ENCODE measurements at places on chromosomes 3 and 15.

DNA sequence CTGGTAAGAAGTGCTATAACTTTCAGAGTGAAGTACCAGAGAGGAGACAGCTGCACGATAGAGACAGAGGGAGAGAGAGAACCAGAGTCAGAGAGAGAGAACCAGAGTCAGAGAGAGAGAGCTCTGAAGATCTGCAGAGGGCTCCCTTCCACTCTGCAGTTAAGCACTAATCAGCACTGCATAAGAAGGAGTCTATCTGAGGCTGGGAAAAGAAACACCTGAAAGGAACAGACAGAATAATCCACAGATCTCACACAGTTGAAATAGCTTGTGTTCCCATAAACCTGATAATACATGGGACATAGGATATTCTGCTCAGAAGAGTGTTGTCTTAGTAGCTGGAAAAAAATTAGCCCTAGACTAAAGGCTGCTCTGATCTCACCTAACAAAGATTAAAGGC lies 87.6 kb downstream of the CFAP44 start:
- no peak for DNase-seq

GRCh38 chr15:99328106-99329072 lies 77.1 kb downstream of the LRRC28 start:
- no peak for DNase-seq

GRCh38 chr15:31805090-31805662 lies 225.1 kb upstream of the CHRNA7 start:
- DNase-seq = no peak

DNA sequence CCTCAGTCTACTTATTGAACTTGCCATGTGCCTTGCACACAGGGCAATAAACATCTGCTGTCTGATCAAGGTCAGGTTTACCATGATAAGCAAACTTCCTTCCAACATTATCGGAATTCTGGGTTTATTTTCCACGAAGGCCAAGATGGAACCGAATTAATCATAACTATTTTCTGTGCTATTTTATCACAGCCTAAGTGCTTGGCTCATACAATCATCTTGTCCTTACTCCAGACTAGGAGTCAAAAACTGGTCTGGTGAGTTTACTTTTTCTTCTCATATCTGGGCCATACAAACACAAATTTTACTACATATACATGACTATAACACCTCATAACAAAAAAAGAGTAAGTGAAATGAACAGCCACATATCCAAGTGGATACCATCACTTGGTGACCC lies 2.3 kb downstream of the FBN1 start:
- DNase-seq = no peak

DNA sequence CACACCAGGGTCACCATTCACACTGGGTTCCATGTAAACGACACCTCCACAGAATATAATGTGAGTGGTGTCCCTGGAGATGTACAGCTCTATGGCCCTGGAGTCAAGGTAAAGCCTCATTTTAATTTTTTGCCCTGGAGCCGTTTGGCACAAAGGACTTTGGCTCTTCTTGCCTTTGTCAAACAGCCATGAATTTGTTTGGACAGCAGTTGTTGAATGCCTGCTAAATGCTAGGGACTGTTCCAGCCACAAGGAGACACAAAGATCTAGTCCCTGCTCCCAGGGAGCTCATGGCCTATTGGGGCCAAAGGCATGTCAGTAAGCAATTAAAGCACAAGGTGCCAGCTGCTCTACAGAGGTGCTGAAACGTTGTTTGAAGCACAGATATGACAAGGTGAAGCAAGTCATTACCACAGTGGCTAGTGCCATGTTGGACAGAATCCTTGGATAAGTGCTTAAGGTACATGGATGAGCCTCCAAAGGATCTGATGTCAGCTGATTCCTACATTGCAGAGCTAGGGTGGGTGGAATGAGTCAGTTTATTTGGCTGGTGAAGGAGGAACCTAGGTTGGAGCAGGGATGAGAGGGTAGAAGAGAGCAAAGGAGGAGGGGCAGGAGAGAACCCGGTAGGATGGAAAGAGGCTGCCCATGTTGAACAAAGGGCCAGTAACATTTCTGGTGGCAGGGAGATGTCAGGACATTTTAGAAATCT lies 171.9 kb upstream of the CTDSPL start:
- no peak for DNase-seq

DNA sequence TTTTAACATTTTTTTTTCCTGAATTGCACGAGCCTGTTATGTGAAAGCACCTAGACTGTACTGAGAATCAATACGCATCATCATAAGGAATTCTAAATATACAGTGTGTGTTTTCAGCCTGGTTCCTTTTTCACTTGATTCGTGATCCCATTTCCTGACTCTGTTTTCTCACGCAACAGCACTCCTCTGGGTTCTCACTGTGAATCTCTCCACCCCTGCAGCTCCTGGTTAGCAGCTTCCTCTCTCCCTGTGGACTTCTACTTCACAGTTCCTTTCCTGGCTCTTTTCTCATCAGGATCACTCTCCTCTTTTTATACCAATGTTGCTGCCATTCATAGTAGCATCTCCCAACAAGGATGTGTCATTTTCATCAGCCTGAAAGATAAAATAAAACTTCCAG lies 297.2 kb downstream of the CADM2 start:
- no peak for DNase-seq

DNA sequence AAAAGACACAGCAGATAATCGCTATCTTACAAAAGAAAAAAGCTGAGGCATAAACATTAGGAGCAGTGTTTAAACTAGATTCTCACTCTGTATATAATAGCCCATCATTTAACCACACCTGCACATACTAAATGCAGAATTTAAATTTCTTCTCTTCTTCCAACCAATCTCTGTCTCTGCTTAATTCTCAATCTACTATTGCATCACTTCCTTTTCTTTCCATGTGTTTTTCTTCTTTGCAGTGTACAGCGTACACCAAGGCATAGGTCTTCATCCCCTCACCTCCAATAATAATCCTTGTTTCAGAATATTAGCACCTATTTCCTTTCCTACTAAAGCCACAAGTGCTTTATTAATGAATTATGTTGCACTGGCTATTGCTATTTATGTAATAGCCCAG lies 90.9 kb downstream of the NR1I2 start:
- DNase-seq = no peak

GRCh38 chr3:122103821-122104514 lies 48.8 kb downstream of the CD86 start:
- no peak for DNase-seq

- DNase-seq = no peak
Measured at GRCh38 chr15:28994831-28995596, 109.2 kb downstream of the APBA2 start.

All from CD4-positive, alpha-beta T cell treated with Interleukin-4 for 4 hours (primary cell).